Suppressor macrophage treated with lipopolysaccharide for 4 hours (primary cell): ENCODE measurements at places on chromosomes 13 and 19.
A peak's percentile ranks its signal among the peaks of the same experiment; 100 is the strongest.

GRCh38 chr19:4094291-4094690 is 27.6 kb upstream of the ZBTB7A start:
- DNase-seq = no peak

- no peak for DNase-seq
Observed at GRCh38 chr19:40283414-40284250, 1.5 kb downstream of the AKT2 start.

DNA sequence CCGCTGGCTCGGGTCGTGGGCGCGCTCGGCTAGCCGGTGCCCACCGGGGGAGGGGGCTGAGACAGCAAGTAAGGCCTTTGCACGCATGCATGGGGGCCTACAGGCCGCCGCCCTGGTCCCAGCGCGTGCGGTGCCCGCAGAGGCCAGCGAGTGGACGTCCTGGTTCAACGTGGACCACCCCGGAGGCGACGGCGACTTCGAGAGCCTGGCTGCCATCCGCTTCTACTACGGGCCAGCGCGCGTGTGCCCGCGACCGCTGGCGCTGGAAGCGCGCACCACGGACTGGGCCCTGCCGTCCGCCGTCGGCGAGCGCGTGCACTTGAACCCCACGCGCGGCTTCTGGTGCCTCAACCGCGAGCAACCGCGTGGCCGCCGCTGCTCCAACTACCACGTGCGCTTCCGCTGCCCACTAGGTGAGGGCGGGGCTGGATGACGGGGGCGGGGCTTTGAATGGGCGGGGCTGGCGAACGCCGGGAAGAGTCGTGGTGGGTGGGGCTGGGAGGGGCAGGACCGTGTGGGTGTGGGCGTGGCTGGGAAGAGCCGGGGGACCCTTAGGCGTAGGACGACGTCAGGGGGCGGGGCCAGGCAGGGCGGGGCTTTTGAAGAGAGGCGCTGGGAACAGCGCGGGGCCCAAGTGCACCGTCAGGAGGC is 2.1 kb downstream of the CILP2 start:
- DNase-seq = peak; percentile 74

DNA sequence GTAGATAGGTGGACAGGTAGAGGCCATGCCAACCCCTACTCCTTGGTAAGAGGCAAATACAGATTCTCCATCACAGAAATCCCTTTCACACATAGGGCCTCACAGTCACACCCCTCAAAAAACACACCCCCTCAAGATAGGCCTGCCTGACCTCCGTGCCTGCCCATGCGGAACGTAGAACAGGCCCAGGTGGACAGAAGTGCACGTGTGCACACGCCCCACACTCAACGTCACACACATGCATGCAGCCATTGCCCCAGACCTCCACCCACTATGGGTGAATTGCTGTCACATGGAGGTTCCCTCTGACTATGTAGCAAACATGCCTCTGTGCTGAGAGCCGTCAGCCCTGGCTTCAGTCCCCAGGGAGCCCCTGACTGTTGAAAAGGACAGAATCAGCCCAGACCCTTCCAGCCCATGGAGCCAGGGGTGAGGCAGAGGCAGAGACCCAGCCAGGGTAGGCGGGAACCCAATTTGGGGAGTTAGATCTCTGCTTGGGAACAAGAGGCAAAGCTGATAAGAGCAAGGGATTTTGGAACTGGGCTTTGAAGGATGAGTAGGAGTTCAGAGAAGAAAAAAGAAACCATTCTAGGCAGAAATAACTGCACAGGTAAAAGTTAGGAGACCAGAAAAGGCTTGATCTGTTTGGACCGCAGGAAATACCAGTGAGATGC is 3.1 kb downstream of the ANKRD24 start:
- no peak for DNase-seq

GRCh38 chr13:38570706-38571105 is 116.2 kb upstream of the FREM2 start:
- no peak for DNase-seq

DNA sequence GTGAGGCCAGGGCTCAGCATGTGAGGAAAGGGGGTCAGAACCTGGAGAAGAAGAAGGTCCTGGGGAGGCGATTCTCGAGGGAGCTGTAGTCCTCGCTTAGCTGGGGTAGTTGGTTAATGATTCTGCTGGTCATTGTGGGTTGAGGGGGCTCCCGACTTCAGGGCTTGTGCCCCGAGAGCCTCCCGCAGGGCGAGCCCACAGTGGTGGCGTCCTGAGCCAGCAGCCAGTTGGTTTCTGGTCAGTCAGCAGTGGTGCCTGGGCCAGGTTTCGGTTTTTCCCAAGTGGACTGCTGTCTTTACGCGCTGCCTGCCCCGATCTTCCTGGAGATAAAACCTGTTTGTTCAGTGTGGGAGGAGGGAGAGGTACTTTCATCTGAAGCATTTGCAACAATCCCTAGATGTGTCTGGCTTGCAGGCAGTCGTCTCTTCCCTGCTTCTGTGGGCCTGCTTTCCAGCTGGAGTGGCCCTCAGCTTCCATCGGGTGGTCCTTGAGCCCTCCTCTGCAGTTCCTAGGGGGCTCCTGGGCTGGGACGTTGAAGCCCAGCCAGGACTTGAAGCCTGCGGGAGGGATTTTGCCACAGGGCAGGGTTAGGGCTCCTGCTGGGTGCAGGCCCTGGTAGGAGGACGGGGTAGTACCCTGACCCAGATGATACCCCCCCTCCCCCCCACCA is 3.2 kb downstream of the PTBP1 start:
- DNase-seq = no peak

GRCh38 chr19:16229322-16229641 is 31.6 kb downstream of the AP1M1 start:
- no peak for DNase-seq

DNA sequence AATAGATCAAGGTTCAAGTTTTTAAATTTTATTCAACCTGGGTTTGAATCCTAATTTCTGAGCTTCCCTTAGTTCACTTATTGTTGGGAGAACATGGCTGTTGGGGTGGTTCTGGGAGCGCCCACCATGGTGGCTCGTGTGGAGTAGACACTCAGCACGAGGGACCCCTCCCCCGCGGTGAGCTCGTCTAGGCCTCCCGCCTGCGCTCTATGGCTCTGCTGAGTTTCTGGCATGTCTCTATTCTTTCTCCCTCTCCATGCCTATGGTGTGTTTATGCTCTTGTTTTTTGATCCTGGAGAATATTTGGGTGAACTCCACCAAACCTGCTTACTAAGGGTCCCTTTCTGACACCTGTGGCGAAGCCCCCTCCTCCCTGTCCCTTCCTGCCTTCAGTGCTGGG is 1.6 kb upstream of the EPN1 start:
- DNase-seq = no peak

- peak; percentile 97 for DNase-seq
Observed at GRCh38 chr19:1252221-1252820, 3.9 kb downstream of the MIDN start.

GRCh38 chr19:58511353-58512208 is at the start of gene SLC27A5:
Gene SLC27A5 (minus strand): TSS chr19:58511992. CDS start chr19:58511955, 37 bp downstream.
- DNase-seq = no peak

DNA sequence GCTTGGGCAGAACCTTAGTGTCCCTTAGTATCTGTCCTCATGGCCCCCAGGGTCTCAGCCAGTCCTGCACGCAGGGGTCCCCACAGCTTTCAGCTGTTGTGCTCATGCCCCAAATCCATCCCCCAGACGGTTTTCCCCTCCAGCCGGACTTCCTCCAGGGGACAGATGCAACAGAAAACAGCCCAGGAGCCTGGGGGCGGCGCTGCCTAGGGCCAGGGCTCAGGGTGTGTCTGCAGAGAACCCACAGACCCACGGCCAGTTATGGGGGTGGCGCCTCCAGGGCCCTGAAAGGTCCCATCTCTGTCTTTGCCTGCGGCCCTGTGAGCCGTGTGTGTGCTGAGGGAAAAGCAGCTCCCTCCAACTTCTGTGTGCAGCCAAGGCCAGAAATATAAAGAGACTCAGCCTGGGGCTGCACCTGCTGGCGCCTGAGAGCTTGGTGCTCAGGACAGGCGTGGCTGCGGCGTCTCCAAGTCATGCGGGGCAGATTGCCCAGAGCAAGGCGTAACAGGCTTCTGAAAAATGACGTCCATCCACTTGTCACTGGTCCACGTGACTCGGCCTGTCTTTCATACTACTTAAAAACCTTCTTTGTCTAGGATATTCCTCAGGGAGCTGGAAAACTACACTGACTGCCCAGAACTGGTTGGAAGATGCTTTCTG is 22.1 kb upstream of the F7 start:
- no peak for DNase-seq

DNA sequence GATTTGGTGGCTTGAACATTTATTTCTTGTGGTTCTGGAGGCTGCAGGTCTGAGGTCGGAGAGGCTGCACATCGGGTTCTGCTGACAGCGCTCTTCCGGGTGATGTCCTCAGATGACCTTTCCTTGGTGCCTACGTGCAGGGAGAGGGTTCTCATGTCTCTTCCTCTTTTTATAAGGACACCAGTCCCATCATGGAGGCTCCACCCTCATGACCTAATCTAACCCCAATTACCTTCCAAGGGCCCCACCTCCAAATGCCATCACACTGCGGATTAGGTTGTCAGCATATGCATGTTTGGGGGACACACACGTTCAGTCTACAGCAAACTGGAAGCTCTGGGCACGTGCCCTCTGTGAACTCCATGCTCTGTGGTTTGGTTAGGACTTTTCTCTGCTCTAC is 338.6 kb downstream of the FGF9 start:
- DNase-seq = peak; percentile 75

- DNase-seq = no peak
Observed at GRCh38 chr13:75132701-75133695, 349.0 kb downstream of the TBC1D4 start.

DNA sequence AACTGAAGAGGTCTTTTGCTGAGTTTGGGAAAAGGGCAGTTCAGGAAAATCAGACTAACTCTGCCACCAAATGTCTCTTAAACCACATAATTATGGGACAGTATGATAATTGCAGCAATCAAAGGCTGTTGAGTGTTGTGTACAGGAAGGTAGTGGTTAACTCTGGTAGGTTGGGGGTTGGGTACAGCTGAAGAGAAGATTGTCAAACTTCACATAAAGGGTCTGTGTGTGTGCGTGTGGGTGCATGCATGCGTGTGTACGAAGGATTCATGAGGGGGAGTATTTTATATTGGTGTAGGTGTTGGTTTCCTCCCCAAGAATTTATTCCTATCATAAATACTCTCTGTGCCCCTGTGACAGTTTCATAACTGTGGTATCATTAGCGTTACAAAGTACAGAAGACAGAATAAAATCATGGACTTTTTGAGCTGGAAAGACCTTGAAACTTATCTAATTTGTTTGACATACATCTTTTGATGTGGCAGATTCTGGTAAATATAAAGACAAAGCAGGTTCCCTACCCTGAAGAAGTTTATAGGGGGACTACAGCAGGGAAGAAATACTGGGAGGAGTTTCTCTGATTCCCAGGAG is 94.1 kb downstream of the PCCA start:
- no peak for DNase-seq

DNA sequence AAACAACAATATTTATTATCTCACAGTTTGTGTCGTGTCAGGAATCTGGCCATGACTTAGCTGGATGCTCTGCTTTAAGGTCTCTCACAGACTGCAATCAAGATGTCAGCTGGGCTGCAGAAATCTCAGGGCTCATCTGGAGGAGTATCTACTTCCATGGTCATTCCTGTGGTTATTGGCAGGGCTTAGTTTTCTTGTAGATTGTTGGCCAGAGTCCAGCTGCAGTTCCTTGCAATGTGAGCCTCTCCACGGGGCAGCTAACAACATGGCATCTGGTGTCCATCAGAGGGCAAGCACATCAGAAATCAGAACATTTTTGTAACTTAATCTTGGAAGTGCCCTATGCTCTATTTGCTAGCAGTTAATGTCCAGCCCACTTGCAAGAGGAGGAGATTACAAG is 45.7 kb upstream of the TDRD3 start:
- no peak for DNase-seq

GRCh38 chr13:59343993-59344822 is 819.5 kb downstream of the DIAPH3 start:
- no peak for DNase-seq

- DNase-seq = no peak
Observed at GRCh38 chr13:35485424-35485823, 8.9 kb upstream of the MAB21L1 start.

DNA sequence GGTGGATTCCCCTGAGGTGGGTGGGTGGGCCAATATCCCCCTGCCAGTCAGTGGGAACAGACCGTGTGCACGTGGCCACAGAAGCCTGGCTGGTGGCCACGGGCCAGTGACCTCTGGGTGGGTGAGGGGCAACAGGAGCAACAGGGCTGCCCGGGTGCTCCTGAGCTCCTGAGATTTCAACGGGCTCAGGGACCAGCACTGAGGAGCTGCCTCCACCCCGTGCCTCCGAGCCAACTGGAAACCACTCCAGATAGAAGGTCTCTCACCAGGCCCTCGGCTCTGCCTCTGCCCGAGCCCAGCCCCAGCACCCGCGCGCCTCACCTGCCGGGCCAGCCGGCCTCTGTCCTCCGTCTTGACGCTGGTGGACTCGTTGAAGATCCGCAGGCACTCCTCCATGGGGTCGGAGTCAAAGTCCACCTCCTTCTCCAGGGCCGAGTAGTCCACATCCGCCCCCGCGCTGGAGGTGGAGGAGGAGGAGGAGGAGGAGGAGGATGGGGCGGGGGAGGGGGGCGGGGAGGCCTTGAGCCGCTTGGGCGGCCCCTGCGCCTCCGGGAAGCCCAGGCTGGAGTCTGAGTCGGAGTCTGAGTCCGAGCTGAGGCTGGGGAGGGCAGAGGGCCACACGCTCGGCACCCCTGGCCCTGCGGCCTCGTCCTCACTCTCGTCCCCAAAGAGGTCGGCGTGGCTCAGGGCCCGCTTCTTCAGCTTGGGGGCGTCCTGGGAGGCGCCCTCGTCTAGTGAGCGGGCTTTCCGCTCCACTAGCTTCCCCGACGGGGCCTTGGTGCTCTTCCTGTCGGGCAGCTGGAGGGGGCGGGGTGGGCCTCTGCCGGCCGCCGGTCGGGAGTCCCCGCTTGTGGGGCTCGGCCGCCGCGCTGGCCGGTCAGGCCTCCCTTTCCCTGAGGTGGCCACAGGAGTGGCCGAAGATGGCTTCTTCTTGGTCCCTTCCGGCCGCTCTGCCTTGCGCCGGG is 14.8 kb upstream of the ATP8B3 start:
- DNase-seq = no peak

DNA sequence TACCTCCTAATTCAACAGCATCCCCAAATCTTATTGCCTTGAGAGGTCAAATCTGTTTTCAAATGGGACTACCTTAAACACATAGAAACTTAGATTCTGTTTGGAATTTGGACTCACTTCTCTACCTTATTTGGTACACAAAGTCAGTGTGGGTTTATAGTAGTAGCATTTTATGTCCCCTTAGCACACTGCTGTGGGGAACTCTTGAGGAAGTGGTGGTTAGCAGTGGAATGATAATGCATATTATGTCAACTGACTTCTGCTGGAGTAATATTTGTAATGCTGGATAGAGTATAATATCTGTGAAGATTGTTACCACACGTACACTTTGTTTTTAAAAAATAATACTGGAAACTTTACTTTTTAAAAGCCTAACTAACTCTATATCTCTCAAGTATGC is 386.3 kb downstream of the NDFIP2 start:
- peak; percentile 35 for DNase-seq

DNA sequence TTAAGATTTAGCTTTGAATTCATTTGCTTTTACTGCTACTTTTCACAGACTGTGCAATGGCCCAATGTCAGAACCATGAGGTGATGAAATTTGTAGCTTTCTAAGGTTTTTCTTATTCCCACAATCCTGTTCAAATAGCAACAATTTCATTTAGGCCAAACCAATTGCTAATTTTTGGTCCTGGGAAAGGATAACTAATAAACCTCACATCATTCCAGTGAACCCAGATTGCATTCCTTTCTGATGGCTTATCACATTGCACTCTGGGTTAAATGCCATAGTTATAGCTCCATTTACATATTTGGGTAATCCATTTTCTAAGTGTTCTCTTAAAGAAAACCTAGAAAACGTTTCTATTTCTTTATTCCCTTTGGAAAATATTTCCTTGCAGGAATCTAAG is 22.9 kb upstream of the POMP start:
- DNase-seq = no peak

GRCh38 chr19:45676851-45677263 is 8.8 kb downstream of the GIPR start:
- DNase-seq = no peak
